ENCODE measurements at places on chromosomes 7 and 10.

- no peak for DNase-seq
Observed at GRCh38 chr7:42071372-42072261, 165.4 kb downstream of the GLI3 start.

- peak; percentile 93 for DNase-seq
Observed at GRCh38 chr7:112067632-112068540, 138.3 kb downstream of the DOCK4 start.

GRCh38 chr7:31939076-31939475, 131.1 kb downstream of the PDE1C start:
- DNase-seq, result no peak

DNA sequence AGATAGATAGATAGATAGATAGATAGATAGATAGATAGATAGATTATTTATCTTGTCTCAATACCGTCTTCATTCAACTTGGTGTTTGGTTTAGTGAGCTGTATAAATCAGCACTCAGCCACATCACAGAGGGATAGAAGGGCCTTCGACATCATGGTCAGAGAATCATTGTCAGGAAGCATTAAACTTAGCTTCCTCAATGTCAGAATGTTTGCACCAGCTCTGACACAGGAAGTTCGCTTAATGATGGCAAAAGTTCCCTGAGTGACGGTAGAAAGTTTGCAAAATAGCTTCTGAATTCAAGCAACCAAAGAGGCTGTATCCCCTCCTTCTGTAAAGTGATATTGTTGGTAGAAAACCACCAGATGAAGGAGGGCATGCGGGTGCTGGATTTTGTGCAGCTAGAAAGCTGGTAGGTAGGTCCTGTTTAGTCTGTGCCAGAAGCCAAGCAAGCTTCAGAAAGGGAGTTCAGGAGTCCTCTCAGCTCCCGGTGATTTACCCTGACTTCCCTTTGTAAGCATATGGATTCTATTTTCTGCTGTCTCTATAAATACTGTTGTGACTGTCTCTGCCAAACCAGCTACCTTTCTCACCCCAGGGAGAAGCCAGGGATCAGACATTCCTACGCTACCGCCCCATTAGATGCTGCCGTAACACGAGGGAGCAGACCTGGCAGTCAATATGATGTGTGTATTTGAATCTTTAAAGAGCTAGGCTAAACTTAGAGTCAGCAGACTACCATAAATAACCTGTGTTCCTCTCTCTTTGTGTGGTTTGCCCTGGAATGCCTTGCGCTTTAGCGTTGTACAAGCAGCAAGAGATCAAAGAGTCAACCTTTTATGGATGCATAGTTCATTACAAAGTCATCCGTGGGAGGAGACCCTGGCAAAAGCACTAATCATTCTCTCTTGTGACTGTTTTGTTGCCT, 200.5 kb upstream of the KIAA1217 start:
- no peak for DNase-seq

- no peak for DNase-seq
Observed at GRCh38 chr10:33388382-33388781, 53.9 kb upstream of the NRP1 start.

- DNase-seq, result no peak
Observed at GRCh38 chr7:65980478-65981250, 1.3 kb downstream of the GUSB start.

DNA sequence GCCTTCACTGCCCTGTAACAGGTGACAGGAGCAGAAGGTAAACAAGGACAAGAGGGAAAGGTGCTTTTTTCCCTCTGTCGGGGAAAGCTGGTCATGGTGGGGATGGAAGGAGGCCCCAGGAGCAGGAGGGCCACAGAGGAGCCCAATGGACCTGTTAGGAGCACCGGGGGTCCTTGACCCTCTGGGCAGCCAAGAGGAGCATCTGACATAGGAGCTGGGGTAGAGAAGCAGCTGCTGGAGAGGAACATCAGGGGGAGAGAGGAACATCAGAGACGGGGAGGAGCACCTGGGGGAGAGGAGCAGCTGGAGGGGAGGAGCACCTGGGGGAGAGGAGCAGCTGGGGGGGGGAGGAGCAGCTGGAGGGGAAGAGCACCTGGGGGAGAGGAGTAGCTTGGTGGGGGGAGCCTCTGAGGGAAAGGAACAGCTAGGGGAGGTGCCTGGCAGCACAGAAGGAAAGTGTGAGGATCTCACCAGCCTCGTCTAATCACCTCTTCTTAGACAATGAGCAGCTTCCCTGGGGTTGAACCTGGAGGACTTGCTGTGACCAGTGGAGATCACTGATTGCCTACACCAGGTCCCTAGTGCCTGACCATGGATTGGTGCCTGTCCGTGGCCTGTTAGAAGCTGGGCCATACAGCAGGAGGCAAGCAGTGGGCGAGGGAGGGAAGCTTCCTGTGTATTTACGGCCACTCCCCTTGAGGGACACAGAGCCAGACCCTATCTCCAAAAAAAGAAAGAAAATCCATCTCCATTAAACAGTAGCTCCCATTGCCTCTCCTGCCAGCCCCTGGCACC, 37.6 kb downstream of the JAKMIP3 start:
- DNase-seq, result no peak

GRCh38 chr7:42010751-42011150, 226.3 kb downstream of the GLI3 start:
- no peak for DNase-seq

DNA sequence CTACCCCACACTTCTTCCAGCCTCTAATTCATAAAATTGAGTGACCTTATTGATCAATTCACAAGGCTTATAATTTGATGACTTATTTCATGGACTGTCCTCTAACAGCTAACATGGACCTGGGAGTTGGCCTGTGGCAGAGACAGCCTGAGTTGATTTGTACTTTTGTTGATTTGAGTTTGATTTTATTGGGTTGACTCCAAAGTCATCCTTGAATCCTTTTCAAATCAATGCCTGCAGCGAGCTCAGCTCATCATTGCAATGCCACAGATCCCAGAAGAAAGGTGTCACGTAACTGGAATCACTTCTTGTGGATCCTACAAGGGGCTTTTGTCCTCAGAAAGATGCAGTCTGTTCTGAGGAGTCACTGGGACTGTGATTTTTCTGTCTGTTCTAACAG, 138.0 kb downstream of the CAMK1D start:
- no peak for DNase-seq

DNA sequence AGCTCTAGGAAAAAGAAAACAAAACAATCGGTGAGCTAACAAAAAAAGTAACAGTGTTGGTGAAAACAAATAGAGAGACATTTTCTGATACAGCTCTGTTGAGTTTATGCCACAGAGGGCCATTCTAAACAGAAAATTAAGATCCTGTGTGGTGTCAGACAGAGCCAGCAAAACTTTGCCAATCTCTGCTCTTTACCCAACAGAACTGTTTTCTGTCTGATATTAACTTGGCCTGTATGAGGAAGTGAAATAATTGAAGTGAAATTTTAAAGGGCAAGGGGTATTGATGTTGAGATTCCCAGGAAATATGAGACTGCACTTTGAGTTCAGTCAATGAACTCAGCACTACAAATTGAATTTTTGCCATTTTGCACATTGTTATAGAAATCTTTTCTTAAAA, 101.0 kb downstream of the AOAH start:
- no peak for DNase-seq

DNA sequence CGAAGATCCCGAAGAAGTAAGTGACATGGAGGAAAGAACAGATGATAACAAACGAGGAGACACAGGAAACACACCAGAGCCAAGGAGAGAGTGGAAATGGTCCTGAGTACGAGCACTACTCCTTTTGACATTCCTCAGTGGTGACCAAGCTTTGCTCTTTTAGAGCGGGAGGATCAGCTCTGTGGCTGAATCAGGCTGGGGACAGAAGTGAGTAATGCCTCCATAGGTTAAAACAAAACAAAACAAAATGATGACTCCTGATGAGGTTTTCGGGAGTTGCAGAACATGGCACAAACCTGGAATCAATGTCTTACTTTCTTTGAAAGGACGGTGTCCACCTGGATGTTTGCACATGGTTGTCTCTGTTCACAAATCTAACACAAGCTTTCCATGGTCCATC, 30.3 kb upstream of the TCF7L2 start:
- no peak for DNase-seq

DNA sequence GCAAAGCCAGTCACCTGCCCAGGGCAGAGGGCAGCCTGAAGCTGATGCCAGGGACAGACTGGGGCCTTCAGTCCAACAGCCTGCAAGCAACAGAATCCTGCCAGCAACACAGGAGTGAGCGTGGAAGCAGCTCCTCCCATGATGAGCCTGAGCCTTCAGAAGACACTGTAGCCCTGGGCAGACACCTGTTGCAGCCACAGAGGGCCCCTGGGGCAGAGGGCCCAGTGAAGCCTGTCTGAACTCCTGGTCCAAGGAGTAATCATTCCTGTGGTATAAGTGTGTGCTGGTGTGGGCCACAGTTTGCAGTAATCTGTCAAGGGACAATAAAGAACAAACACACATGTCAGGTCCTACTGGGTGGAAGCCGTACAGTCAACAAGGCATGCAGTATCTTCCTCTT, 2.9 kb upstream of the PFKP start:
- DNase-seq, result no peak

- DNase-seq, result peak; percentile 94
Observed at GRCh38 chr7:27150568-27151340, 1.6 kb downstream of the HOXA3 start.

- no peak for DNase-seq
Observed at GRCh38 chr10:68900427-68901104, 549 bp upstream of the DDX50 start.

DNA sequence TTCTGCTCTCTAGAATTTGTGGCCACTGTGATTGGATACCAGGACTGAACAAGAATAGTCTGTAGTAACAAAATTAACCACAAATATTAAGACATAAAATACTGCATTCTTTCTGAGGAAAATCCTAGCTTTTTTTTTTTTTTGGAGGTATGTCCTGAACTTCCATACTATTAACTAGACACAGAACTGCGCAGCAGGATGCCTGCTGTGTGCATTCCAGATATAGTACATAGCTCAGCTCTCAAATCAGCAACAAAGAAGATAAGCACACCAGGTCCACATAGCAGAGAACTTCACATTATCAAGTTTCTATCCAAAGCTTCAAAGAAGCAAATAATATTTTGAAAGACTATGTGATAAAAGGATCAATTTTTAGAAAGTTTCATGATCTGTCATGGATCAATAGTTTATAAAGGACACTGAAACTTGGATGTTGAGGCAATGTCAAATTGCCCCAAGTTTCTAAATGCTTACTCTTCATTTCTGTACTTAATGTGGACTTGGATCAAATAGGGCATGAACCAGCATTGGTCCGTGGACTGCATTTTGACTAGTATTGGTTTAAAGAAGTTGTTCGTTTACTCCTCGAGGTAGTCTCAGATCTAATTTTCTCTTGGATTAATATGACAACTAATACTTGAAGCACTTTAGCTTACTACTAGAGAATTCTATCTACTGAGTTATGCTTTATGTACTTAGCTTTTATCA, 15.4 kb downstream of the NAMPT start:
- DNase-seq, result no peak

All from NCI-H69 (cell line).